Amniotic epithelial cell (primary cell): ENCODE measurements at places on chromosomes 7 and 10.

GRCh38 chr7:8111282-8111960 lies 142.8 kb downstream of the GLCCI1 start:
- no peak for DNase-seq

DNA sequence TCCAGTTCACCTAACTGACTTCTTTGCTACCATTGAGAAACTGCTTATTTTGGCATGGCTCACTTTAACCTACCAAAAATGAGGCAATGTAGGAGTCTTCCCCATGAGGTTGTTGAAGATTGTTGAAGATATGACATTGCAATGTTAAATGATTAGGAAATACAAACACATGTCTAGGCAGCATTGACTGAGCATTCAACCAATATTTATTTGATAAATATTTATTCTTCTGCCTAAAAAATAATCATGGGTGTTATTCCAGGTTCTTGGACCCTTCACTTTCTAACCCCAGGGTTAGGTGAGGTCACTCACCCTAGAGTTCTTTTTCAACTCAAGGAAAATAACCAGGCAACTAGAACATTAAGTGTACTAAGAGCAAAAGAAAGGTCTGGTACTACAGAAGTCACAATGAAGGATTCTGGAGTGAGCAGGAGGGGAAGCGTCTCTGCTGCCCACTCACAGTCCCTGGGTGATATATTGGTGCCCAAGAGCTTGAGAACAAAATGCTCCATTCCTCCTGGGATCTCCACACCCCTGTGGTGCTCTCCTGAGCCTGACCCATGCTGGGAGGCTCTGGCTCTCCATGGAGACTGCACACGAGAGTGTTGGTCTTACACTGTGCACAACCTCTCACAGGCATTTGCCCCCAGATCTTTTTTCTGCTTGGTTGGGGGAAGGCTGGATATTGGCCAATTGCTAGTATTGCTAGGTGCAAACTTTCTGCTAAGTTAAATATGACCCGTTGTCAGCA lies 123.4 kb downstream of the SPAG6 start:
- DNase-seq = no peak

DNA sequence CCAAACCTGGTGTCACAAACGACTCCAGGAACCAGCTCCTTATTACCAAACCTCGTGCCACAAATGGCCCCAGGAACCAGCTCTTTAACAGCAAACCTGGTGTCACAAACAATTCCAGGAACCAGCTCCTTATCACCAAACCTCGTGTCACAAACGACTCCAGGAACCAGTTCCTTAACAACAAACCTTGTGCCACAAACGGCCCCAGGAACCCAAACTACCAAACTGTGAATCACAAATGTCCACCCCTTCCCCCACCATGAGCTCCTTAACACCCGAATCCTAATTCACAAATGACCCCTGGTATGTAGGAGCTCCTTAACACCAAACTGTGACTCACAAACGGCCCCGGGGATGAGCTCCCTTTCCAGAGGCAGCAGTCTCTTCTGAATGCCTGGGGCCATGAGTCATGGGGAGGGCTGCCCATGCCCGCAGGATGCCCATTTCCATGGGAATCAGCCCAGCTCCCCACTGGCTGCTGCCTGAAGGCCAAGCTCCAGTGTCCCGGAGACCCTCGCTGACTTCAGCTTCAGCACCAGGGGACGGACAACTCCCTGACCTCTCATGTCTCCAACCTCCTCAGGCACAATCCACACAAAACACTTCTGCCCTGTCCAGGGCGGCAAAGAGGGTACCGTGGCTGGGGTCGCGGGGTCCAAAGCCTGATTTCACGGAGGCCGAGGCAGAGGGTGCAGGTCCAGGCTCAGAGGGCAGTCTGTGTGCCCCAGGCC lies 213.1 kb downstream of the ELFN1 start:
- peak; percentile 73 for DNase-seq

DNA sequence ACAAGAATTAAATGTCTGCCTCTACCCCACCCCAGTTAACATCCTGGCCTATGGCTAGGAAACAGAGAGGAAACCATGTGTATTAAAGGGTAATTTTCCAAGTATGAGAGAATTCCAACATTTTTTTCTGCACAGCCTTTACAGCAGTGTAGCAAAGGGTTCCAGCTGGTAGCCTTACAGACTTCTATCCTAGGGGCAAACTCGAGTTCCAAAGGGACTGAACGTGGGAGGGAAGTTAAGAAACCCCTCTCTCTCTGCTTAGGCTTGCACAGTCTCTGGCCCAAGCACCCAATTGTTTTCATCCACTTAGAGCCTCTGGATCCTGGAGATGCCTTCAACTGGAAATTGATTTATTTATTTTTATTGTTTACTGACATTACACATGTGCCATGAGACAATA lies 60.3 kb downstream of the SLC16A12 start:
- DNase-seq = no peak

GRCh38 chr10:98519841-98520240 lies 73.1 kb upstream of the HPS1 start:
- DNase-seq = no peak

GRCh38 chr7:106053109-106053508 lies 59.0 kb downstream of the SYPL1 start:
- DNase-seq = no peak

DNA sequence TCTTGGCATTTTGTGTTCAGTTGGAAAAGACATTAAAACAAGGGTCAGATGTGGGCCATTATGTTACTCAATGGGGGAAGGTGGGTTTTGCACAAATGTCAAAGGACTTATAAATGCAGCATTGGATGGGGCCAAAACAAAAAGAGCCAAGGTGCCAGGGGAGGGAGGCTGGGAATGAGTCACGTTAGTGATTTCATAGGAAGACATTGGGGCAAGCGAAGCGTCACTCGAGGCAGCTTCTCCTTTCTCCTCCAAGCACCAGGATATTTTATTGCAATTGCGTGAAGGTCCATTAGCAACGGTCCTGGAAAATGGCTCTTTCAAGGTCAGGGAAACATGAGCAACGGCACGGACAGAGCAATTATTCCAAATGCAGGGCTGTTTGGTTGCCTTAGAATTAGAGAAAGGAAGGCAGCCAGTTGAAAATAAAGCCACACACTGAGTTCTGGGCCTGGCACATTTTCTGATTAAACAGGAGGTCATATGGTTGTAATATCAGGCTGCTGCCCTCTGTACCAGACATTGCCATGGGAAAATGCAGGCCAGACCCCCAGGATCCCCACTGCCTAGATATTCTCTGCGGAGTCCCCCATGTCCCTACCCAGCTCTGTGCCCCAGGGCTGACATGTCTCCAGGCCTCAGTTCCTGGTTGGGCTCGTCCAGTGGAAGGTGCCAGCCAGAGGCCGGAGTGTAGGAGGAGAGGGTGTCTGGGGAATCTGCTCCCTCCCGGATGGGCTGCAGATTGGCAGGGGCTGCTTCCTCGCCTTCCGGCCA lies 63.3 kb upstream of the NANOS1 start:
- DNase-seq = no peak

GRCh38 chr7:106112118-106112971 lies at the start of gene SYPL1:
TSS of gene SYPL1 (minus strand) at chr7:106112312. CDS start at chr7:106112208, 104 bp downstream.
- DNase-seq = peak; percentile 91

DNA sequence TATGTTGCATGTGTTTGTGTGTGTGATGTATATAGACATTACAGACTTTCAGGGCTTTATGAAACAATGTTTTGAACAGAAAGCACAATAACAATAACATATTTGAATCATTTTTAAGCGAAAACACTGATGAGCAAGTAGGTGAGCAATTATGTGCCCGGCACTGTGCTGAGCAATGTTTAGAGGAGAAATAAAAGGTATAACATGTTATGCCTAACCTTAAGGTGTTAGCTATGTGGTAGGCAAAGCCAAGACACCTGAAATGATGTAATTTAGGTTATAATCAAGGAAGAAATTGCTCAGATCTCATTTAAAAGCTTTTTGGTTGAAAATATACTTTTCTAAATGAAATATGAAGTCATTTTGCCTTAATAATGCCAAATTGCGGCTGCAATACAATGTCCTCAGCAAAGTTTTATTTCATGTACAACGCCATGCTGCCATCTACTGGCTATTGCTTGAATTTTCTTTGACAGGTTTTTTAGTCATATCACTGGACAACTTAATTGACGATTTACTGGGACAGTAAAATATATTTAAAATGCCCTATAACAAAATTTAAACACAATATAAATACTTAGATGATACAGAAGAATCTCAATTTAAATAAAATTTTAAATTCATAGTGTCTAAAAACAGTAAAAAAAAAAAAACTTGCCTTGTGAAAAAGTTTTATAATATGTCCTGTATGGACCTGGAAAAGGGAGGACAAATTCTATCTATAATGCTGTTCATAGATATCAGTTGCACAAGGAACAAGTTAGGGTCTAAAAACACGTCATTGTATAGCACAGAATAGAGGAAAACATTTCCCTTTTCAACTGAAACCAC lies 131.1 kb upstream of the CDK1 start:
- DNase-seq = peak; percentile 63

DNA sequence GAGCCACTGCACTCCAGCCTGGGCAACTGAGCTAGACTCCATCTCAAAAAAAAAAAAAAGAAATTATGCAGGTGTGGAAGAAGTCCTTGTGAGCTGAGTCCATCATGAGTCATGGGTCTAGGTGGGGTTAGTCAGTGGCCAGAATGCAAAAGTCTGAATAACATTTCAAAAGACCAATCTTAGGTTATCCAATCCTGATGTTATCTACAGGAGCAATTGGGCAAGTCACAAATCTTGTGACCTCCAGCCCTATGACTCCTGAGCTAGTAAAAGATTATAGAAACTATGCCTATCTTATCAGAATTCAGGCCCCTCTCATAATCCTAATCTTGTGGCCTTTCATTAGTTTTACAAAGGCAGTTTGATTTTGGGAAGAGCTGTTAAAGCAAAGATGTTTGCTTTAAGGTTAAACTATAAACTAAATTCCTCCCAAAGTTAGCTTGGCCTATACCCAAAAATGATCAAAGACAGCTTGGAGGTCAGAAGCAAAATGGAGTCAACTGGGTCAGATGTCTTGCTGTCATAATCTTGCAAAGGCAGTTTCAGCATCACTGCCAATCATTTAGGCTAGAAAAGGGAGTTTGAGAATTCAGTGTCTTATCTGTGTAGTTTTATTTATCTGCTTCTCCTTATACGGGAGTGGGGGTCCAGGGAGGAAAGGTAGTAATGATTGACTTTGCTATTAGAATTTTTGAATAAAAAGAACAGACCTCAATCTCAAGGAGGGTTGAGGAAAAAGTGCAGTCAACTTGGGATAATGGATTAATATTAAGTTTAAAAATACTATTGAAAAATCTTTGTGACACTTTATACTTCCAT lies 71.2 kb upstream of the TRIM24 start:
- DNase-seq = peak; percentile 58

- no peak for DNase-seq
Measured at GRCh38 chr10:82980321-82980720, 1105.3 kb downstream of the NRG3 start.

GRCh38 chr10:24721229-24722106 lies 2.2 kb downstream of the ARHGAP21 start:
- DNase-seq = no peak

- DNase-seq = peak; percentile 27
Measured at GRCh38 chr10:104246976-104247375, 7.7 kb upstream of the GSTO1 start.

DNA sequence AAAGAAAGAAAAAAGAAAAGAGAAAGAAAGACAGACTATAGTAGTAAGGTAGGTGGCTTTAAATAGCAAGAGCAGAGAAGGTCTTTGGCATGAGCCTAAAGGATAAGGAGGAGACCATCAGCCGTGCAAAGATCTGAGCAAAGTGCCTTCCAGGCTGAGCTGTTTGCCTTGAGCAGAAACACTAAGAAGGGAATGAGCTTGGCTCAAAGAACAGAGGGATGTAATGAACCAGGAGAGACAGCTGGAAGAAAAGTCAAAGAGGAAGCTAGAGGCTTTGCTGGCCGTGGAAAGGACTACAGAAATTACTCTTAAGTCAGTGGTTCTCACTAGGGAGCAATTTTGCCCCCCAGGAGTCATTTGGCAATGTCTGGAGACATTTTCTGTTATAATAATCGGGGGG lies 228.6 kb downstream of the FGFR2 start:
- DNase-seq = no peak

DNA sequence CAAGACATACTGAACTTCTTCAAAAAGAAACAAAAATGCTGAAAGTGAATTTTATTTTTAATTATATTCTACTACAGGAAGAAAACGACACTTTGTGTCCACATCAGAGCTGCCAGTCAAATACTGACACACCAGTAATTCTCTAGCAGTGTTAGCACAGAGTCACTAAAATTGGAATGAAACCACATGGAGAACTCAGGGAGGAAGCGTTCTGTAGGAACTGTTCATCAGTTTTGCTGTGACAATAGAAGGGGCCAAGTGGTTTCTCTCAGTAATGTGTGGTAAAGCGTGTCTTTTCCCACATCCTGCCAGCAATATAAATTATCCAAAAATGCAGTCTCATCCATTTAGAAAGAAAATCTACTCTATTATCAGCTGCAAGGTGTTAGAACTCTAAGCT lies 683.3 kb downstream of the GRM8 start:
- DNase-seq = no peak

- peak; percentile 74 for DNase-seq
Measured at GRCh38 chr10:101397140-101397539, 43.2 kb downstream of the BTRC start.

- DNase-seq = peak; percentile 31
Measured at GRCh38 chr7:110358028-110358427, 732.9 kb upstream of the LRRN3 start.

DNA sequence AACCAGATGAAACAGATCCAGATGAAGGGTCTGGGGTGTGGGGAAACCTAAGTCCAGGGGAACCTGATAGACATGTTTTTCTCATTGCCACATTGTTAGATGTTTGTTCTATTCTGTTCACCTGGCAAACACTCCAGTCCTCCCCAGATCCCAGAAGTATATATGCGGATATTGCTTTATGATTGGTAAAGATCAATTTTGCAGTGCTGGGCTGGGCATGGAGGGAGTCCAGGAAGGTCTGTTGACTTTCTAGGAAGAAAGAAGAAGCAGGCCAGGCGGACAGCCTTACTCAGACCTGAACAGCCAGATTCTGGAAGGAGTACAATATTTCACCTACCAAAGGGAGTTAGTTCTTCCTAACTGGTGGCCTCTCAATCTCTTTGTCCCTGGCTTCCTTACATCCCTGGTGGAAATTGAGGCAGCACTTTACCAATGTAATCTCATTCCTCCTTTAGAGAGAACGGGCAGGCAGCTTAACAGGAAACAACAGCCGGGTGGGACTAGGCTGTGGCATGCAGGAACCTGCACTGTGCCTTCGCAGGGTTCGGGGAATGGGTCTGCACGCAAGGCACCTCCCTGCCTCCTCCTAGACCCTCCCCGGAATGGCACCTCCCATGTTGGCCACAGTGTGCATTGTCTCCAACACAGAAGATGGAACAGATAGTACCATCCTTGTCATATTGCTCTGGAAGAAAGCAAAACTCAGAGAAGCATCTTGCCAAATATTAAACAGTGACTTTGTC lies 930 bp downstream of the GIMAP6 start:
- DNase-seq = no peak

DNA sequence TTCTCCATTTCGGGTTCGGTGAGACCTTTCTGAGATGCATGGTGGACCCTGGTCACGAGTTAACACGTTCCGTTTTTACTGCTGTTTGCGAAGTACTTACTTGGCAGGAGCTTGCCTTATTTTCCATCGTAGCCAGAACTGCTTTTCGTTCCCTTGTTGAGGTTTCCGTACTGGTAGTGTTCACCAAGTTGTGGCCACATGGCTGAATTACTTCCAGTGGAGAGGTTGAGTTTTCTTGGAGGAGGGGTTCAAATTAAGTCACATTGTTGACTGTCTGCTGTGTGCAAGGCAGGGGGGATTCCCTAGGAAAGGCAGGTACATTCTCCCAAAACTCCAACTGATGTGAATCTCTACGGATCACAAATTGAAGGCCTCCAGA lies 4.0 kb downstream of the MXI1 start:
- DNase-seq = no peak

GRCh38 chr10:80421050-80421706 lies 12.8 kb downstream of the PRXL2A start:
- peak; percentile 16 for DNase-seq
